ENCODE measurements at places on chromosomes 5 and 9.

GRCh38 chr5:134935711-134936602 lies 31.0 kb downstream of the PCBD2 start:
- no peaks in the 10 kb centered on the region for H3K4me1 ChIP-seq
- H3K36me3 ChIP-seq = peaks cover 17% of the 10 kb centered on the region
- no peak overlapping the region for H3K27ac ChIP-seq
- H3K4me3 ChIP-seq = no peak overlapping the region

GRCh38 chr9:76912636-76913275 lies 6.8 kb upstream of the PRUNE2 start:
- no peaks in the 10 kb centered on the region for H3K36me3 ChIP-seq
- peaks cover 38% of the 10 kb centered on the region for H3K27me3 ChIP-seq
- peaks cover 11% of the 10 kb centered on the region for H3K4me1 ChIP-seq
- no peak overlapping the region for H3K4me3 ChIP-seq
- peak overlapping the region; percentile 15 for H3K27ac ChIP-seq

- peaks cover 46% of the 10 kb centered on the region for H3K4me1 ChIP-seq
- H3K36me3 ChIP-seq = no peaks in the 10 kb centered on the region
- DNase-seq = no peak
- H3K27me3 ChIP-seq = no peaks in the 10 kb centered on the region
- H3K27ac ChIP-seq = peak overlapping the region; percentile 58
Observed at GRCh38 chr9:91116211-91116610, 245.5 kb downstream of the AUH start.

DNA sequence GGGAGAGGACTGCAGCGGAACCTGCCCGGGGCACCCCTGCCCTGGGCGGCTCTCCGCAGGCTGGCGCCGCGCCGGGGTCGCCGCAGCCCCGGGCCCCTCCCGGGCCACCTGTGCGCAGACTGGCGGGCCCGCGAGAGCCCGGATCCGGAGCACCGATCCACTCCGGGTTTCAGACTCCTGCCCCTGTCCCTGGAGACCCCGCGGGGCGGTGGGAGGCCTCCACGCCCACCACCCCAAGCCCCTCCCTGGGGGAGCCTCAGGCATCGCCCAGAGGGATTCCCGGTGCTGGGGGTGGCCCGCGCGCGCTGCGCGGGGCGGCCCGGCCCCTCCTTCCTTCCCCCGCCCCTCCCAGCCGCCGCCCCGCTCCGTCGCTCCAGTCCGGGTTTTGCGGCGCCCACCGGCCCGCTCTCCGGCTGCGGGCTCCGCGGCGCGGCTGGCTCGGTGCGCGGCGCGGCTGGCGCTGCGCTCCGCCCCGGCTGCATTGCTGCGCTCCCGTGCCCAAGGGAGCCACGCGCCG lies at the start of gene UNC5A:
Gene UNC5A (plus strand): TSS at position 479 of the 517 bp plus-strand sequence. CDS start 192 bp downstream, outside the sequence.
- DNase-seq = no peak
- H3K4me1 ChIP-seq = peaks cover 10% of the 10 kb centered on the region
- no peaks in the 10 kb centered on the region for H3K36me3 ChIP-seq
- peaks cover 59% of the 10 kb centered on the region for H3K27me3 ChIP-seq
